Naive B cell (primary cell): ENCODE measurements at places on chromosomes 1 and 21. TPM values are rescaled to one million over a fixed set of nuclear protein-coding genes. Genes with fewer than 3 reads are reported as not detected.

Gene ERICH3
- not detected for polyA plus RNA-seq

Gene PIGK
- 20.3 TPM for polyA plus RNA-seq

Gene MT1HL1
- polyA plus RNA-seq = not detected

Gene LYPD8
- polyA plus RNA-seq = not detected

Gene FAM89A
- polyA plus RNA-seq = 4.1 TPM

Gene KIRREL1
- polyA plus RNA-seq = not detected

Gene SLC37A1
- 15.7 TPM for polyA plus RNA-seq
